NCI-H774 (cell line): ENCODE measurements at places on chromosomes 11 and 22.

DNA sequence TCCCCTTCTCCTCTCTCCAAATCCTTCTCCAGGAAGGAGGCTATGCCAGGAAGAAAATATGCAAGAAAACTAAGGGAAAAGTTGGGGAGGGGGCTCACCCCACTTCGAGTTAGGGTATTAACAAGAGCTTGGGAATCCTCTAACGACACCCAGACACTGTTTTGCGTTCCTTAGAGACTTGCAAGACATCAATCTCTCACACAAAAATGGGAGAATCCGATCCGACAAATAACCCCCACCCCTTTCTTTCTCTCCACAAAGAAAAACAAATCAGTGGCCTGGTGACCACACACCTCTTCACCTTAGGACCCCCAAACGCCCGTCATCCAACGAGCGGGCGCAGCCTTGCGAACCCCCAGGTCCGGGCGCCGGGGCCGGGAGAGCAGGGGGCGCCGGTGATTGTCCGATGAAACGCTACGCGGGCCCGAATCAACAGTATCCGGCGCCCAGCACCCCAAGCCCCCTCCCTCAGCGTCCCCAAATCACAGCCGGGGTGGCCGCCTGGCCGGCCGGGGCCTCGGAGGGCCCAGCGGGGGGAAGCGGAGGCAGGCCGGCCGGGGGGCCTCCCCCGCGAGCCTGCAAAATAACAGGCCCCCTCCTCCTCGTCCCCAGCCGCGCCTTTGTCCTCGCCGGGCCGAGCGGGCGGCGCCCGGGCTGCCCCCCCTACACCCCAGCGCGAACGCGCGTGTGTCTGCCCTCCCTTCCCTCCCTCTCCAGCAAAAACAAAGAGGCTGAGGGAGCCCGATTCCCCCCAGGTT, 690 bp downstream of the CSNK1E start:
- peak; percentile 3 for DNase-seq

- DNase-seq: no peak
Measured at GRCh38 chr11:128832121-128832497, 35.0 kb downstream of the KCNJ1 start.

DNA sequence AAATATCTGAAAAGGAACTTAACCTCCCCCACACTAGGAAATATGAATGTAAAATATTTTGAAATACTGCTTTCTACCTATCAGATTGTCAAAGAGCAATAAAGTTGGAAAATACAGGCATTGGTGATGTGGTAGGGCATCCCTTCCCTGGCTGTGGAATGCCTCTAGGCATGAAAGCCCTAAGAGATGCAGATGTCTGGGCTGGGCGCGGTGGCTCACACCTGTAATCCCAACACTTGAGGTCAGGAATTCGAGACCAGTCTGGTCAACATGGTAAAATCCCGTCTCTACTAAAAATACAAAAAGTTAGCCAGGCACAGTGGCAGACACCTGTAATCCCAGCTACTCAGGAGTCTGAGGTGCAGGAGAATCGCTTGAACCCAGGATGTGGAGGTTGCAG, 22.0 kb downstream of the ARAP1 start:
- DNase-seq: no peak

DNA sequence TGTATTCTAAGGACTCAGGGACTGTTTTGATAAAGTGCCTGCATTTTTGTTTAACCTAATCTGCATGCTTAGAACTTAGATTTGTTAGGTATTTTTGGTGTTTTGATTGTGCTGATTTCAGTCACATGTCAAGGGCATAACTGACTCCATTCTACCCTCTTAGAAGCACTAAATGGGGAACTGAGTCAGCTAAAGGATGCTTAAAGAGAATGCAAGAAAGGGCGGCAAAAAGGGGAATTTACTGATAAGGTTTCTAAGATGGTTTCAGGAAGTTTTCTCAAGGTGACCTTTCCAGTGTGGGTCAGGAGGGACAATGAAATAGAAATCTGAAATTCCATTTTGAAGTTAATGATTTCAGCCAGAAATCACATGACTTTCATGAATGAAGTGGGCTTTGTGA, 43.0 kb downstream of the MMP20 start:
- no peak for DNase-seq

DNA sequence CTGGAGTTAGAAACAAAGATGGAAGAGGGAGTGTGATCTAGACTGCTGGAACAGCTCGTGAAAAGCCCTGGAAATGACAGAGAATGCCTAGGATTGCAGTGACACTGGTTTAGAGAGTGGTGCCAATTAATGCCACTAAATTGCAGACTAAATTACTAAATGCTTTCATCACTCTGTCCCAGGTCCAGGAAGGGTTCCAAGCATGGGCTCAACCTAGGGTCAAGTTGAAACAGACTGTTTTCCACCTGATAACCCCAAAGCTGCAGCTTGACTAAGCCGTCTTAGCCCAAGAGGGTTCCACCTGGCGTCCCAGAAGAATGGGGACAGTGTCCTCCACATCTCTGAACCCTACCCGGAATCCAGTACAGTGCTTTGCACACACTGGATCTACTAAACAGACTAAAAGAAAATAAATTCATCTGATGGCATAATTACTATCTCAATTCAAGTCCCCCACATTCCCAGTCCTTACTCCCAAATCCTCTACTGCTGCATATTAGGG, 1.1 kb upstream of the CRY2 start:
- DNase-seq: no peak
